ENCODE measurements at places on chromosomes 7 and 10. TPM values are rescaled to one million over a fixed set of nuclear protein-coding genes. Genes with fewer than 3 reads are reported as not detected.

PLAC9 gene
- not detected for total RNA-seq

DNA sequence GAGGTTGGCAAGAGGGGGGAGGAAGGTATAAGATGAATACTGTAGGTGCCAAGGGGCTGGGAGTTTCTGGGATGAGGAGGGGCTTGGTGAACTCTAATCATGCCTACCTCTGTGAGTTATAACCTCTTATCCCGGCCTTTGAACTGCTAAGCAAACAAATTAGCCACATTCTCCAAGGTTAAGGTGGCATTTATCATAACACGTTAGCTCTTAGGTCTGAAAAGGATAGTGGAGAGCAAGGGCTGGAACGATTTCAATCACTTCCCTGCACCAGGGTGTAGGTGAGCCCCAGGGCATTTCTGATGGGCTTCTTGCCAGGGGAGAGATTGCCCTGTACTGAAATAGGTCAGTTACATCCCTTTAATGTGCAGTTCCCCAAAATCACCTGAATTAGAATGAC lies 28.6 kb upstream of the DMBT1 start:
- DNase-seq: no peak

DNA sequence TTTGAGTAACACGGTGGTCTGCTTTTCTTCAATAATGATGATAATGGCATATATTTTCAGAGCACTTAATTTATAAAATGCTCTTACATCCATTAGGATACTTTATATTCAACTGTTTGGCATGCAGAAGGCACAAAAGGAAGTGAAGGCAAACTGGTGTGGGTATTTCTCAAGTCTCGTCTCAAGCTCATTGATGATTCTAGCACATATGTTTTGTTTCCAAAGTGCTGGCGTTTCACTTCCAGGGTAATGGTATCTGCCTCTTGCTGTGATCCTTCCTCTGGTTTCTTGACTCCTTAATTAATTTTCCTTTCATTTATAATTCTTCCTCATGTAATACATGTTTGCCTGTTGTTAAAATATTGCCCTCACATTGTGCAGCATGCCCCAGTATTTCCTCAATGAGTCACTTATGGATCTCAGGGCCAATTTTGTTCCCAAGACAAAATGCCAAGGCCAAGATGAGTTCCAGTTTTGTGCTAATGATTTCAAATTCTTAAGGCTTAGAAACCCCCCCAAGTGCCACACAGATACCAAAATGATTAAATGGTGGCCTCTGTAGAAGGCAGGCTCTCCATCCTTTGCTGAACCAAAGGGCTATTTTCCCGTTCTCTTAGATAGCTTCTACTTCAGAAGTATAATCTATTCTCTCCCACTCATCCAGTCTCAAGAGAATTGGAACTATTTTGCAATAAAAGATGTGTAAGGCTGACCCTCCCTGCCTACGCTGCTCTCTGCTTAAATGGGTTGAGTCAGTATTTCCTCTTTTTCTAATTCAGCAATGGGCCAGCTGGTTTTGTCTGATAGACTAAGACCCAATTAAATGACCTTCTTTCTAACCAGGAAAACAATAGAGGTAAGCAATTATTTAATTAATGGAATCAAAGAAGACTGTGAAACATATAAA lies 171.2 kb downstream of the ZNF365 start:
- no peak for DNase-seq

DNA sequence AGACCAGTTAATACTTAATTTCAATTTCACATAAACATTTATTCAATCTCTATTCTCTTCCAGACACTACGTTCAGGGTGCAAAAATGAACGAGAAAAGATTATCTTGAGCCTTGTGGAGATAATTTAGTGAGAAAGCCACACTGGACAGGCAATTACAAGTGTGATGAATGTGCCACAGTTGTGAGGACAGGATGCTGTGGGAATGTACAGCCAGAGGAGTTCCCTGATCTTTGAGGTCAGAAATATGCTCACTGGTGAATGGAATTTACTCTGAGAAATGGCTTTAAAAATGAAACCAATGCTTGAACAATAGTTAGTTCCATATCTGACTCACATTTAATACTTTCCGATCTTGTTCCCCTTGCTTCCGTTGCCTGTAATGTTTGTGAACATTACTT lies 864.8 kb downstream of the GATA3 start:
- DNase-seq: no peak
